ENCODE measurements at places on chromosomes 4 and X. TPM values are rescaled to one million over a fixed set of nuclear protein-coding genes. Genes with fewer than 3 reads are reported as not detected.

CYLC1 gene
- polyA plus RNA-seq: not detected

IL2 gene
- not detected for polyA plus RNA-seq

FGFBP1 gene
- polyA plus RNA-seq: not detected

ZNF732 gene
- 0.95 TPM for polyA plus RNA-seq

MSL3 gene
- polyA plus RNA-seq: 23.9 TPM

KLHL13 gene
- polyA plus RNA-seq: 56.6 TPM

STARD8 gene
- 23.5 TPM for polyA plus RNA-seq

Data from forelimb muscle (tissue), 1 donor.